Stimulated activated CD8-positive, alpha-beta memory T cell treated with anti-CD3 and anti-CD28 coated beads, Interleukin-4, amount 100 ng/mL, for 48 hours (primary cell): ENCODE measurements at places on chromosomes 6 and 20.

GRCh38 chr6:170081556-170081955 is 209.3 kb downstream of the DLL1 start:
- DNase-seq, result no peak

DNA sequence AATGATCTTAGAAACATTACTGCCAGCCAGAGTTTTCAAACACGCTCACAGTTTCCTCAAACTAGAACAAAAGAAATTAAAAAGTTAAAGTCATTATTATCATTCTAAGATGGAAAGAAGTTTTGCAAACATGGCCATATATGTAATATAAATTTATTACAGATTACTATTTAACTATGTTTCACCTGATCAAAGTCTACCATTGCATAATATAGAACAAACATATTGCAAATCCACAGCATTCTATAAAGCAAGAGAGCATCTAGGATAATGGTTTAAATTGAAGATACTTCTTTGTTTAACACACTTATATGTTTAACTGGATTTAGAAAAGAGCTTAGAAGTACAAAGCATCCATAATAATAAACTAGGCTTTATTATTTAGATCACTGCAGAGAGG is 26.2 kb upstream of the DCBLD1 start:
- DNase-seq, result no peak

- DNase-seq, result no peak
Measured at GRCh38 chr6:12610862-12611261, 105.7 kb upstream of the PHACTR1 start.

- no peak for DNase-seq
Measured at GRCh38 chr20:50113420-50114224, 672 bp upstream of the UBE2V1 start.
